ENCODE measurements at places on chromosomes 7 and 10.

DNA sequence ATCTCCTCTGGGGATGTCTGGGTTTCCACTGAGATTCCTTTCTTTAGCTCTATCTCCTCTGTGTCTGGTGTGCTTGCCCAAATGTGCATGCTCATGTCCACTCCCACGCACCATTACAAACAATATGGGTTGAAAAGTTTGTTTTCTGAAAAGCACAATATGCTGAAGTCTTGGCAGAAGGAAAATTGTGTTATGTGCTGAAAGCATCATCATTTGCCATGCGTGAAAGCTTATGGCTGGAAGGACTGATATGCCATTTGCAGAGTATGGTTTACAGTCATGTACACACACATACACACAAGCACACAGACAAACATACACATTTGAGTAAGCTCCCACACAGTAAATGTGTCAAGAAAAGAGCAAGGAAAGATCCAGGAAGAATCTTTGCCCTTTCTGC lies 231.6 kb downstream of the SORCS3 start:
- no peak for DNase-seq

- no peak for DNase-seq
These were observed 81.5 kb downstream of the ITIH5 start for GRCh38 chr10:7585228-7585627.

DNA sequence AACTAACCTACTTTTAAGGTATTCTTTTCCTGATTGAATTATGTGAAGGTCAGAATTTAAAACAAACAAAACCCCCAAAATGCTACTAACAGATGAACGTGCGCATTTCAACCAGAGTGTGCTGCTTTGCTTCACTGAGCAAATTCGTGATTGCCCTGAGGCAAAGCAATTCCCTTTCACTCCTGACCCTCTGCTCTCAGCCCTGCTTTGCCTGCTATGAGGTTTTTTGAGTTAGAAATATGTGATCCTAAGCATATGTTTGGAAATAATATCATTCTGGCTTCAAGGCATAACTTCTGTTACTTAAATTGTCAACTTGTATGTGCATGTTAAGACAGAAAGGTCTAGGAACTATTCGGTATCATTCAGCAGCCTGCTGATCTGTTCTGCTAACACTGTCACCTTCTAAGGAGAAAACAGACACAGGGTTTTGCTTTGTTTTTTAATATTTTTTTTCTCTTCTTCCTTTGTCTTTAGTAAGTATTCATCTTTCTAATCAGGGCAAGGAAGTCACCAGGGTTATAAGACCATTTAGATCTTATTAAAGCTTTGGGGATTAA lies 124.2 kb downstream of the GNAT3 start:
- DNase-seq, result no peak

- DNase-seq, result no peak
These were observed 150.8 kb upstream of the NPS start for GRCh38 chr10:127398140-127398970.

GRCh38 chr7:129385116-129385515 lies 49.1 kb upstream of the STRIP2 start:
- DNase-seq, result no peak

GRCh38 chr7:85516675-85517074 lies 329.8 kb upstream of the SEMA3D start:
- DNase-seq, result no peak

DNA sequence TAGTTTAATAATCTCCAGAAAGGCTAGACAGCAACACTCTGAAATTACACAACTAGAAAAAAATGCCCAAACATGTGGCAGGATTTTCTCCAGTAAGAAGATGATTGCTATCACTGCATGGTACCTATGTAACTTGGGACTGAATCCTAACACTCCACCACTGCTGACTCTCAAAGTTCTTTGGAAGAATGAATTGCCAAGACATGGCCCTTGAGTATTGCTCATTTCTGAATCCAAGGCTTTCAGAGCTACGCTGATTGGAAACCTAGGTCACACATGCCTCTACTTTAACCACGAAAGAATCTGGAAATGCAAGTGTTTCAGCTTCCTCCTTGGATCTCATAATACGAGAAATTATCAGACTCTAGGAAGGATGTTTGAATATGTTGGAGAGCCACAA lies 167.5 kb upstream of the CELF2 start:
- no peak for DNase-seq

- DNase-seq, result no peak
These were observed 133.4 kb downstream of the LRRC4 start for GRCh38 chr7:127897704-127898454.

- DNase-seq, result no peak
These were observed 106.0 kb downstream of the GRID1 start for GRCh38 chr10:86260564-86260963.

DNA sequence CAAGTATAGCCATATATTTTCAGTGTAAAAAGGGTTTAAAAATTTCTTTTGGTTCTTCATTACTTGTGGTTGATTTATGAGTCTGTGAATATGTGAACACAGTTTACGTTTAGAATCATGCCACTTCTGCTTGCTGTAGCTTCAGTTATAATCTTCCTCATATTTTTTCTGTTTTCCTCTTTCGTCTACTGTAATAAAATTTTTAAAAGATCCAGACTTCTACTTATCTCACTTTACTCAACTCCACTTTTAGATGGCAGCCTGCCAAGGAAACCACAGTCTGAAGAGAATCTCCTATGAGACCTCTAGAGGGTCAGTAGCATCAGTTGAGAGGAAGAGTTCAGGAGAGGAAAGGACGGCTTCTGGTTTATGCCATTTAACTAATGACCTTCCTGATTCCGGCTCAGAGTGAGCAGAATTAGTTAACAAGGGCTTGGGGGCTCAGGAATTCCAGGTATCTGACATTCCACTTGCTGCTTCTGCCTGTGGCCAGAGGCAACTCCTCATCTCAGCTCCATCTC lies 21.4 kb downstream of the CREB5 start:
- no peak for DNase-seq
